ENCODE measurements at places on chromosomes 3 and 15. TPM values are rescaled to one million over a fixed set of nuclear protein-coding genes. Genes with fewer than 3 reads are reported as not detected.

DNA sequence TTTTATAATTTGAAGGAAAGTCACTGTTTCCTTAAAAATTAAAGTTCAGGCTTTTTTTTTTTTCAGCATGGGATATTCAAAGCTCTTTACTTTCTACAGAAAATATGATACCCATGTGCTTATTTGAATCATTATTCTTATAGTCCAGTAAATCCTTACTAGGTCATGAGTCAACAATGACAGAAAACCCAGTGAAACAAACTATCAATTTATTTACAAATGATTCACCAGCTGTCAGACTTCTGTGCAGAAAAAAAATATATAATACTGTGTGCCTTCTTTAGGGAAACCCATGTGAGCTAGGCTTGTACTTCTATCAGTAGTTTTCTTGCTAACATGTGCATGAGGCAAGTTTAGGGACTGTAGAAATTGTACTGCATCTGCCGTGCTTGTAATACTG is 1.2 kb downstream of the ACP3 start:
- no peak overlapping the region for H3K4me3 ChIP-seq
- H3K4me1 ChIP-seq: peaks cover 8% of the 10 kb centered on the region
- no peak for DNase-seq
- no peaks in the 10 kb centered on the region for H3K36me3 ChIP-seq
- no peaks in the 10 kb centered on the region for H3K27me3 ChIP-seq

DNA sequence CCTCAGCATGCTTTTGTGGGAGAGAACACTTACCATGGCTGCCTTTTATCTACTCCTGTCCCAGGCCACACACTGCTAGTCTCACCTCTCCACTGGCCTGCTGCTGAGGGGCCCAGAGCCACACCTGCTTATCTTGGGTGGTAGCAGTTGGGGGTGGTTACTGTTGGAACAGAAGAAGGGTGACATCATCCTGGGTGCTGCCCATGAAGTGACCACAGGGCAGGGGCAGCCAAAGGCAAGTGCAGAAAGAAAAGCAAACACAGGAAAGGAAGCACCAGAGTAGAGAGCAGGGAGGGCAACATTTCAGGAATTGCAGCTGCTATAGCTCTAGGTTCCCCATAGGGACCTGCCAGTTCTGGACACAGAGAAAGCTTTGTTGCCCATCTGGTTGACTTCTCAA is 345.2 kb downstream of the VPS13C start:
- no peak overlapping the region for H3K4me3 ChIP-seq
- no peak for DNase-seq
- no peaks in the 10 kb centered on the region for H3K36me3 ChIP-seq
- H3K27me3 ChIP-seq: no peaks in the 10 kb centered on the region
- H3K27ac ChIP-seq: no peak overlapping the region

- H3K4me3 ChIP-seq: no peak overlapping the region
- DNase-seq: peak; percentile 26
- H3K36me3 ChIP-seq: no peaks in the 10 kb centered on the region
Observed at GRCh38 chr15:42059661-42060476, 34.5 kb downstream of the PLA2G4D start.

The CHDH gene
- polyA plus RNA-seq: 10.3 TPM

GRCh38 chr15:95168951-95169431 is 937.6 kb downstream of the MCTP2 start:
- no peak overlapping the region for H3K4me3 ChIP-seq
- H3K4me1 ChIP-seq: no peaks in the 10 kb centered on the region
- DNase-seq: no peak
- H3K27ac ChIP-seq: no peak overlapping the region

GRCh38 chr3:36903119-36903882 is 41.6 kb downstream of the TRANK1 start:
- peaks cover under 1% of the 10 kb centered on the region for H3K4me1 ChIP-seq
- no peaks in the 10 kb centered on the region for H3K27me3 ChIP-seq
- H3K4me3 ChIP-seq: no peak overlapping the region
- no peak overlapping the region for H3K27ac ChIP-seq
- H3K36me3 ChIP-seq: peaks cover 3% of the 10 kb centered on the region
- no peak for DNase-seq

DNA sequence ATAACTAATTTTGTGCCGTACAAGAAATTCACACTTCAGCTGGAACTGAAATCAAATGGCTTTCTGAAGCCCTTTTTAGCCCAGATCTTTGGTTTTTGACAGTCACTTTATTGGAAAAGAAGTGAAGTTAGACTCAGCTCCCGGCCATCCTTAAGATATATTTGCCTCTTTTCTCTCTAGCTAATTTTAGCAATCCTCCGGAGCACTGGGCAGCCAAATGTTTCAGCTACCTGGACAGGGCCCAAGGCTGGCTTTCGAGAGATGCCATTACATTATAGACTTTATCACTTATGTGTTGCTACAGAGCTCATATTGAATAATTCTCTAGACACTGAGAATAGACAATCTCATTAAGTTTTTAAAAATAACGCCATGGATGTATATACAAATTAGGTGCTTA is 28.5 kb upstream of the RPL39L start:
- H3K4me1 ChIP-seq: peaks cover 3% of the 10 kb centered on the region
- no peak overlapping the region for H3K27ac ChIP-seq
- H3K36me3 ChIP-seq: no peaks in the 10 kb centered on the region
- no peaks in the 10 kb centered on the region for H3K27me3 ChIP-seq
- DNase-seq: no peak

GRCh38 chr3:47409284-47409683 is 28.5 kb downstream of the PTPN23 start:
- H3K36me3 ChIP-seq: peaks cover 91% of the 10 kb centered on the region
- no peaks in the 10 kb centered on the region for H3K27me3 ChIP-seq
- H3K4me3 ChIP-seq: no peak overlapping the region
- no peak overlapping the region for H3K27ac ChIP-seq

- no peaks in the 10 kb centered on the region for H3K27me3 ChIP-seq
- no peaks in the 10 kb centered on the region for H3K4me1 ChIP-seq
- DNase-seq: no peak
- H3K27ac ChIP-seq: no peak overlapping the region
- H3K4me3 ChIP-seq: no peak overlapping the region
Observed at GRCh38 chr3:157354254-157354653, 82.4 kb upstream of the PTX3 start.

GRCh38 chr3:193981504-193981903 is 154.4 kb upstream of the HES1 start:
- H3K27me3 ChIP-seq: no peaks in the 10 kb centered on the region
- H3K36me3 ChIP-seq: no peaks in the 10 kb centered on the region
- H3K4me3 ChIP-seq: no peak overlapping the region

The NIPA2 gene
- polyA plus RNA-seq: 40.7 TPM

DNA sequence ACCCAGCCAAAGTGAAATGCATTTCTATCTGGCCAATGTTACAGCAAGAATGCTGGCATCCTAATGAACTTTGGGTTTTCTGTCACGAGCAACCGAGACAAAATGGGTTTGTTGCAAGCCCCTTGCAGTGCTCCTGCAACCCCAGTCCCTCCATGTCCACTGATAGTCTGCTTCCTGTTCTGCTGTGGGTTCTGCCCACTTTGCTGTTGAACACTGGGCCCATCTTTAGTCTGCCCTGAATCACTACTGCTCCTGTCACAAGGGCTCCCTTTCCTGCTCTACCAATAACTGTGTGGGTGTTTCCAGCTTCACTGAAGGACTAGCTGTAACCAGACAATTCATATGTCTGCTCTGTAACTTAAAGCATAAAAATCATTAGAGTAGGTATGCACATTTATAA is 12.7 kb upstream of the OXSR1 start:
- no peaks in the 10 kb centered on the region for H3K27me3 ChIP-seq
- H3K36me3 ChIP-seq: no peaks in the 10 kb centered on the region
- H3K27ac ChIP-seq: no peak overlapping the region
- H3K4me3 ChIP-seq: no peak overlapping the region
- no peaks in the 10 kb centered on the region for H3K4me1 ChIP-seq

- DNase-seq: no peak
- H3K36me3 ChIP-seq: no peaks in the 10 kb centered on the region
- H3K27me3 ChIP-seq: no peaks in the 10 kb centered on the region
- H3K4me3 ChIP-seq: no peak overlapping the region
- H3K27ac ChIP-seq: no peak overlapping the region
Observed at GRCh38 chr3:27488821-27489220, 4.6 kb upstream of the SLC4A7 start.

DNA sequence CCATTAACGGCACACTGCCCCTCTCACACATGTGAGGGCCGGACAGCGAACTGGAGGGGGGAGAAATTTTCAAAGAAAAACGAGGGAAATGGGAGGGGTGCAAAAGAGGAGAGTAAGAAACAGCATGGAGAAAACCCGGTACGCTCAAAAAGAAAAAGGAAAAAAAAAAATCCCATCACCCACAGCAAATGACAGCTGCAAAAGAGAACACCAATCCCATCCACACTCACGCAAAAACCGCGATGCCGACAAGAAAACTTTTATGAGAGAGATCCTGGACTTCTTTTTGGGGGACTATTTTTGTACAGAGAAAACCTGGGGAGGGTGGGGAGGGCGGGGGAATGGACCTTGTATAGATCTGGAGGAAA is 1.5 kb downstream of the SOX2 start:
- H3K27ac ChIP-seq: no peak overlapping the region
- H3K4me3 ChIP-seq: peak overlapping the region; percentile 3
- DNase-seq: no peak
- H3K27me3 ChIP-seq: peaks cover 89% of the 10 kb centered on the region

DNA sequence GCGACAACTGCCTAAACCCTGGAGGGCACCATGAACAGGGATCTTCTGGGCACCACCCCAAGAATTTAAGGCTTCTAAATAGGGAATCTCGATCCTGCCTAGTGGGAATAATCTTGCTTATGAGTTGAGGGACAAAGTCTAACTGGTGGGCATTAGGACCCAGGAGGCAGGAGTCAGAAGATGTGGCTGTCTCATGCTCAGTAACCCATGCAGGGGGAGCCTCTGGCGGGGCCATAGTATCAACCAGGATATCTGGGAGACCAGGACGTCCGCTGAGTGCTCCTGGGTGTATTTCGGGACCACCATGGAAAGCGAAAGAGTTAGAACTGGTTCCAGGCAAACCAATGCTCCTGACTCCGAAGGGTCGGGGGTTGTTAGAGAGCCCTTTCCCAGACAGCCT is 356.1 kb downstream of the OTOL1 start:
- H3K27ac ChIP-seq: no peak overlapping the region
- no peaks in the 10 kb centered on the region for H3K36me3 ChIP-seq
- DNase-seq: no peak

The LIPH gene
- 6.9 TPM for polyA plus RNA-seq

The C3orf20 gene
- not detected for polyA plus RNA-seq

DNA sequence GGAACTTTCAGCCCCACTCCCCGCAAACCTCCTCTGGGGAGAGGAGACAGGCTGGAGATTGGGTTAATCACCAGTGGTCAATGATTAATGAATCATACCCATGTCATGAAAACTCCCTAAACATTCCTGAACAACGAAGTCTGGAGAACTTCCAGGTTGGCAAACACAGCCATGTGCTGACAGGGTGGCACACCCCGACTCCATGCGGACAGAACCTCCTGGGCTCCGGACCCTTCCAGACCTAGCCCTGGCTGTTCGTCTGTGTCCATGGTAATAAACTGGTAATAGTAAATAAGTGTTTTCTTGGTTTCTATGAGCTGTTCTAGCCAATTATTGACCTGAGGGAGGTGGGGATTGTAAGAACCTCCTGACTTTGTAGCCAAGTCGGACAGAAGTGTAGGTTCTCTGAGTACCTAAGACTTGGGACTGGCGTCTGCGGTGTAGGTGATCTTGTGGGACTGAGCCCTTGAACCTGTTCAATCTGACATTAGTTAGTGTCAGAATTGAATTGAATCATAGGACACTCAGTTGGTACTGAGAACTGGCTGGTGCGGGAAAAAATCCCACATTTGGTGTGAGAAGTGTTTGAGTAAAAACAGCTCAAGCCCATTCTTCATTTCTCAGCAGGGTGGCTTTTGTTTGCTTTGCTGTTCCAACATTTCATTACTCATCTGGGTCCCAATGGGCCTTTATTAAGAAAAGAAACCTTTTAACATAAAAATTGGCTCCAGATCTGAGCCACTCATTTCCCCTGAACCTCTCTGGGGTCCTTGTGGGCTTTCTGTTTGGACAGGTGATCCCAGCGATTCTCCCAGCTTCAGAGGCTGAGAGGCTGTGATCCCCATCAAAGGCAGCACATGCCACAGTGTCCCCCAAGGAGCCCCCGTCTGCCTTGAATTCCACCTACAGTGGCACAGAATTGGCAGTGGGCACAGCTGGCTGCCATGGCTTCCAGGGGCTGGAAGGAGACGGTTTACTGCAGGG is 151.0 kb downstream of the TJP1 start:
- H3K27me3 ChIP-seq: no peaks in the 10 kb centered on the region
- H3K27ac ChIP-seq: peak overlapping the region; percentile 91
- H3K36me3 ChIP-seq: no peaks in the 10 kb centered on the region
- H3K4me3 ChIP-seq: peak overlapping the region; percentile 20
